Endodermal cell (in vitro differentiated cells): ENCODE measurements at places on chromosomes 1 and 21. TPM values are rescaled to one million over a fixed set of nuclear protein-coding genes. Genes with fewer than 3 reads are reported as not detected.

- no peak overlapping the region for H3K4me3 ChIP-seq
- no peaks in the 10 kb centered on the region for H3K36me3 ChIP-seq
- no peak overlapping the region for H3K27ac ChIP-seq
- peaks cover 7% of the 10 kb centered on the region for H3K4me1 ChIP-seq
- H3K27me3 ChIP-seq = peaks cover 25% of the 10 kb centered on the region
- DNase-seq = peak; percentile 78
Observed at GRCh38 chr1:203268901-203269653, 36.2 kb upstream of the BTG2 start.

DNA sequence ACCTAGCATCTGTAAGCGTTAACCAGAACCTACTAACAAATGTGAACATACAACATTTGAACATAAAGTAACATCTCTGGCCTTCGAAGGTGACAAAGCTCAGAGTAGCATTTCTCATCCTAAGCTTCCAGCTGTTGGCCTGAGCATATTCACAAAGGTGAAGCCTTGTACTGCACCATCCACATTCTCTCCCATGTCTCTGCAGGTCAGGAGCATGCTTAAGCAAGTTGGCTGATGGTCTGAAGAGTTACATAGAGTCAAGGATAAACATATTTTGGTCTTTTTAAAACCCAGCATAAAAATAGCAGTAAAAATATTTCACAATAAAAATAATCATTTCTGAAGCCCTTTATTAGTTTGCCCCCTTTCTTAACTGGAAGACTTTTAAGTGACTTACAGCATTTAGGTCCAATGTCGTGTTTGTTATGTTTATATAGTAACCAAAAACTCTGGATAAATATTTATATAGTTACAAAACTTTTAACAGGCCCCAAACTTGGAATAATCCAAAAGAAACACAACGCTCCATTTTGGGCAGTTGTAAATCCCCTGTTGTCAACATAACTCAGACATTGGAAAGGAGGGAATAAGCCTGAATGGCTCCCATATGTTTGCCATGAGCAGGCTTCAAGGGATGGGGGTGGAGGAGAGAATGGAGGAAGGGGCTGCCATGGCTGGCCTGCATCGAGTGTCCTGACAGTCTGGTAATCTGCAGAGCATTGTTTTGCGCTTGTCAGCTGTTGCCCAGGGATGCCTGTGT is 42.8 kb upstream of the ENAH start:
- no peak overlapping the region for H3K4me3 ChIP-seq
- H3K27ac ChIP-seq = no peak overlapping the region
- H3K4me1 ChIP-seq = peaks cover 10% of the 10 kb centered on the region
- H3K27me3 ChIP-seq = no peaks in the 10 kb centered on the region
- H3K36me3 ChIP-seq = no peaks in the 10 kb centered on the region

GRCh38 chr1:184387069-184387475 is 243 bp downstream of the C1orf21 start:
- no peaks in the 10 kb centered on the region for H3K4me1 ChIP-seq
- no peaks in the 10 kb centered on the region for H3K36me3 ChIP-seq
- H3K4me3 ChIP-seq = peak overlapping the region; percentile 89
- peak overlapping the region; percentile 37 for H3K27ac ChIP-seq
- DNase-seq = no peak

DNA sequence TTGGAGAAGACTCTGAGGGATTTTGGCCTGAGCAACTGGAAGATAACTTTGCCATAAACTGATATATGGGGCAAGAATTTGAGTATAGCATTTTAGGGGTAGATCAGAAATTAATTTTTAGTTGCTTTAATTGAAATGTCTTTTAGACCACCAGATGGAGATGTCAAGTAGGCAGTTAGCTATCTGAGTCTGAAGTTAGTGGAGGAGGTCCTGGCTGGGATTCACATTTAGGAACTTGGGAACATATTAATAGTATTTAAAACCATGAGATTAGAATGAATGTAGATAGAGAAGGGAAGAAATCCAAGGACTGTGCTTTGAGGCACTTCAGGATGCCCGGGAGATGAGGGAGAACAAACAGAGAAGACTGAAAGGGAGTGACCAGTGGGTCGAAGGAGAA is 32.6 kb downstream of the SLC44A3 start:
- H3K27ac ChIP-seq = no peak overlapping the region
- H3K4me3 ChIP-seq = no peak overlapping the region
- no peaks in the 10 kb centered on the region for H3K36me3 ChIP-seq
- peaks cover 2% of the 10 kb centered on the region for H3K4me1 ChIP-seq

DNA sequence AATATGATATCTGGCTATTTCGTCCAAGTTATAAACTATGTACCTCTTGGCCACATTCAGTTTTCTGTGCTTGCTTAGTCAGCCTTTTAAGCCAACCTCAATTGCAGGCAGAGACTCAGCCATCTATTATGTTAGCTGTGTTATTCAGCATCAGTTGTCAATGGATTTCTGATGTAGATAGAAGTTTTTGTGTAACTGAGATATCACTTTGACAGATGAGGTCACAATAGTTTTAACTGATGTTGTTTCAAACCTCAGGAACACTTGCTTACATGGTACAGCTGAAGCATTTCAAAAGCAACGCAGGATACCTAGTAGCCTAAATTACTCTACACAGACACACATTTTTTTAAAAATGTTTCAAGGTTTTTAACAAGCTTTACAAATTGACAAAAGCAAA is 1478.0 kb downstream of the NCAM2 start:
- DNase-seq = no peak
- H3K36me3 ChIP-seq = no peaks in the 10 kb centered on the region
- no peaks in the 10 kb centered on the region for H3K4me1 ChIP-seq
- H3K27ac ChIP-seq = no peak overlapping the region
- no peak overlapping the region for H3K4me3 ChIP-seq

GRCh38 chr1:116704278-116704677 is 36.7 kb upstream of the IGSF3 start:
- no peaks in the 10 kb centered on the region for H3K4me1 ChIP-seq
- DNase-seq = no peak
- H3K27ac ChIP-seq = no peak overlapping the region
- H3K4me3 ChIP-seq = no peak overlapping the region
- H3K27me3 ChIP-seq = no peaks in the 10 kb centered on the region

- no peak for DNase-seq
- H3K36me3 ChIP-seq = no peaks in the 10 kb centered on the region
- peaks cover 4% of the 10 kb centered on the region for H3K4me1 ChIP-seq
Observed at GRCh38 chr1:229127301-229127700, 143.6 kb upstream of the RAB4A start.

GRCh38 chr21:45392573-45392971 is 12.4 kb upstream of the COL18A1 start:
- peak; percentile 41 for DNase-seq
- H3K4me1 ChIP-seq = no peaks in the 10 kb centered on the region
- no peaks in the 10 kb centered on the region for H3K36me3 ChIP-seq

Gene NSUN4
- total RNA-seq = 17.8 and 19.0 TPM in 2 replicates

DNA sequence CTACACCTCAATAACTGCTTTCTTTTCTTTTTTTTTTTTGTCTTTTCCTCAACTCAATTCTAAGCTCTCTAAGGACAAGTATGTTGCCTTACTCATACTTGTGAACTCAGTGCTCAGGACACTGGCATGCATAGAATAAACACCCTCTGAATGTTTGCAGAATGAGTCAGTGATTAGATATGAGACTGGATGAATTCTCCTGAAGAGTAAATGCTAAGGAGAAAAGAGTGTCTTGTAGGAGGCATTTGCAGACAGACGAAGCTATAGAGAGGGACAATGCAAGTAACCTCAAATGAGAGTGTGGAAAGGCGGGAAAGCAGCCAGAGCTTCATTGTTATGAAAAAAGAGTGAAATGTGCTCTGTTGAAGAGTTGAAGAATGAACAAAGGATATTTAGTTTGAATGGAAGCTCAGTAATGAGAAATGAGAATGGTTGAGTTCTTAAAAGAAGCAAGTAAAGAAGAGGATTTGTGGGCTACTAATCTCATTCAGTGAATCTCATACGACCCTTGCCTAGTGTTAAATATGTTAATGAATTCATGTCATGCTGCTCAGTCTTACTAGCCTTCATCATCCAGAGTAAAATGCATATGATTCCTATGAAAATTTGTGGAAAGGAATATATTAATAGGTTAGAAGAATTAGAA is 166.1 kb upstream of the DPYD start:
- H3K4me1 ChIP-seq = no peaks in the 10 kb centered on the region
- no peaks in the 10 kb centered on the region for H3K27me3 ChIP-seq
- H3K4me3 ChIP-seq = no peak overlapping the region
- no peaks in the 10 kb centered on the region for H3K36me3 ChIP-seq
- peak overlapping the region; percentile 42 for H3K27ac ChIP-seq

GRCh38 chr1:23132033-23132432 is 36.6 kb downstream of the LUZP1 start:
- no peaks in the 10 kb centered on the region for H3K27me3 ChIP-seq
- H3K4me3 ChIP-seq = no peak overlapping the region
- no peak for DNase-seq
- peaks cover 1% of the 10 kb centered on the region for H3K36me3 ChIP-seq
- no peaks in the 10 kb centered on the region for H3K4me1 ChIP-seq

DNA sequence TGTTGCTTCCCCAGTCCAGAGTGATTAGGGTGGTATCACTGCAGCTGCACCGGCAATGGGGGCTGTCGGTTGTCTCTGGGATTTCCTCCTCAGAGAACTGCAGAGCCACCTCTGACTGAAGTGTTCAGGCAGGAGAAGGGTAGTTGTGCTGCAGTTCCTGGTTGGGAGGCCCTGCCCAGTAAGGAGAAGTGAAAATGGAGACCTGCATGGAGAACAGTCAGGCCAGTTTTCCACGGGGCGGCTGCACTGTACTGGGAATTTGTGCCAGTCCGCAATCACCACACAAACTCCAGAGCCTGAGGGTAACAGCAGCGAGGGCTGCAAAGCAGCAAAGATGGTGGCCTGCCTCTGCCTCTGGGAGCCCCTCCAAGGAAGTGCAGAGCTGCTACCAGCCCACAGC is 58.1 kb upstream of the CCDC190 start:
- no peak overlapping the region for H3K4me3 ChIP-seq
- H3K27ac ChIP-seq = no peak overlapping the region
- no peak for DNase-seq
- H3K4me1 ChIP-seq = peaks cover 12% of the 10 kb centered on the region

Gene PRR9
- not detected in 2 replicates for total RNA-seq

- no peak overlapping the region for H3K27ac ChIP-seq
- H3K4me1 ChIP-seq = no peaks in the 10 kb centered on the region
- no peaks in the 10 kb centered on the region for H3K27me3 ChIP-seq
- peak; percentile 86 for DNase-seq
Observed at GRCh38 chr1:85344256-85344694, 67.8 kb upstream of the BCL10 start.

- H3K4me1 ChIP-seq = no peaks in the 10 kb centered on the region
- H3K4me3 ChIP-seq = no peak overlapping the region
- no peak overlapping the region for H3K27ac ChIP-seq
- H3K36me3 ChIP-seq = no peaks in the 10 kb centered on the region
- H3K27me3 ChIP-seq = no peaks in the 10 kb centered on the region
Observed at GRCh38 chr1:98426092-98426491, 235.4 kb upstream of the SNX7 start.

DNA sequence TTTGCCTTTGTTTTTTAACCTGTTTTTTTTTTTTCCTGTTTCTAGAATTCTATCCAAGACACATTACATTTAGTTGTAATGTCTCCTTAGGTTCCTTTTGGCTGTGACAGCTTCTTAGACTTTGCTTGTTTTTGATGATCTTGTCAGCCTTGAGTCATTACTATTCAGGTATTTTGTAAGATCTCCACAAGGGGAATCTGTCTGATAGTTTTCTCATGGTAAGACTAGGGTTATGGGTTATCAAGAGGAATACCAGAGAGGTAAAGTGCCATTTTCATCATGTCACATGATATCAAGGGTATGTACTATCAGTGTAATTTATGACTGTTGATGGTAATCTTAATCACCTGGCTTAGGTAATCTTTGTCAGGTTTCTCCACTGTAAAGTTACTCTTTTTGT is 99.1 kb upstream of the GFI1 start:
- H3K27me3 ChIP-seq = no peaks in the 10 kb centered on the region
- no peaks in the 10 kb centered on the region for H3K4me1 ChIP-seq
- peaks cover 3% of the 10 kb centered on the region for H3K36me3 ChIP-seq
- no peak overlapping the region for H3K4me3 ChIP-seq

- H3K36me3 ChIP-seq = no peaks in the 10 kb centered on the region
- no peaks in the 10 kb centered on the region for H3K27me3 ChIP-seq
- no peak overlapping the region for H3K4me3 ChIP-seq
- no peaks in the 10 kb centered on the region for H3K4me1 ChIP-seq
- no peak overlapping the region for H3K27ac ChIP-seq
Observed at GRCh38 chr1:97980530-97980929, 59.7 kb upstream of the DPYD start.

GRCh38 chr21:32966120-32966519 is 59.6 kb upstream of the OLIG2 start:
- H3K27ac ChIP-seq = no peak overlapping the region
- no peaks in the 10 kb centered on the region for H3K27me3 ChIP-seq
- no peaks in the 10 kb centered on the region for H3K4me1 ChIP-seq
- H3K4me3 ChIP-seq = no peak overlapping the region
- no peaks in the 10 kb centered on the region for H3K36me3 ChIP-seq

GRCh38 chr1:77534456-77534855 is 148.0 kb downstream of the ZZZ3 start:
- DNase-seq = no peak
- no peaks in the 10 kb centered on the region for H3K27me3 ChIP-seq
- no peak overlapping the region for H3K27ac ChIP-seq
- peaks cover 2% of the 10 kb centered on the region for H3K4me1 ChIP-seq
- H3K4me3 ChIP-seq = no peak overlapping the region

DNA sequence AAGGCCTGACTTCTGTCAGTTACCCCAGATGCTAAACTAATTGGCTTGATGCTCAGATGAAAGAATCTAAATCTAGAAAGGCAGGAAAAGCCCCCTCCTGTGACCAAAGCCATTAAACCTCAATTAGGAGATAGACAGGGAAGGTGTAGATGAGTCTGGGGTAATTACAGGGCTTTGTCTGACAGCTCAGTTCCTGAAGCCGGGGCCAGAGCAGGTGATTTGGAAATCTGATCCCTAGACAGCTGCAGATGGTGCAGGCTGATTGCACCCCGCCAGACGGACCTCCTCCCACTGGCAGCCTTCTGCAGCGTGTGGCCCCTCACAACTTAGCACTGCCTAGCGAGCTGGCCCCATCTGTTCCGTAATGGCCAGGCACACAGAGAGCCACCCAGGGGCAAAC is 395.1 kb downstream of the HLX start:
- peak; percentile 73 for DNase-seq
- H3K27ac ChIP-seq = no peak overlapping the region
- no peaks in the 10 kb centered on the region for H3K27me3 ChIP-seq
- no peaks in the 10 kb centered on the region for H3K36me3 ChIP-seq
- H3K4me3 ChIP-seq = no peak overlapping the region
- H3K4me1 ChIP-seq = peaks cover 9% of the 10 kb centered on the region

GRCh38 chr21:17438635-17439034 is 74.2 kb upstream of the CXADR start:
- no peaks in the 10 kb centered on the region for H3K27me3 ChIP-seq
- H3K36me3 ChIP-seq = no peaks in the 10 kb centered on the region
- DNase-seq = peak; percentile 85
- H3K4me3 ChIP-seq = peak overlapping the region; percentile 50

- no peaks in the 10 kb centered on the region for H3K4me1 ChIP-seq
- no peaks in the 10 kb centered on the region for H3K27me3 ChIP-seq
- H3K36me3 ChIP-seq = peaks cover 54% of the 10 kb centered on the region
- H3K27ac ChIP-seq = no peak overlapping the region
- DNase-seq = no peak
Observed at GRCh38 chr1:110370827-110371226, 20.0 kb downstream of the SLC16A4 start.
